ENCODE measurements at places on chromosomes 1 and 21. TPM values are rescaled to one million over a fixed set of nuclear protein-coding genes. Genes with fewer than 3 reads are reported as not detected.

GRCh38 chr21:36710729-36711048, 11.8 kb downstream of the SIM2 start:
- peak overlapping the region; percentile 59 for H3K4me3 ChIP-seq
- DNase-seq: no peak
- peaks cover 25% of the 10 kb centered on the region for H3K27me3 ChIP-seq
- peaks cover 16% of the 10 kb centered on the region for H3K4me1 ChIP-seq

The TMEM125 gene
- not detected for total RNA-seq

- DNase-seq: no peak
- H3K27ac ChIP-seq: no peak overlapping the region
Measured at GRCh38 chr1:211520641-211521040, 28.7 kb upstream of the RD3 start.

GRCh38 chr1:102241431-102242338, 245.0 kb upstream of the OLFM3 start:
- no peaks in the 10 kb centered on the region for H3K27me3 ChIP-seq
- H3K36me3 ChIP-seq: no peaks in the 10 kb centered on the region
- no peak overlapping the region for H3K4me3 ChIP-seq
- H3K27ac ChIP-seq: no peak overlapping the region
- H3K4me1 ChIP-seq: peaks cover 5% of the 10 kb centered on the region

DNA sequence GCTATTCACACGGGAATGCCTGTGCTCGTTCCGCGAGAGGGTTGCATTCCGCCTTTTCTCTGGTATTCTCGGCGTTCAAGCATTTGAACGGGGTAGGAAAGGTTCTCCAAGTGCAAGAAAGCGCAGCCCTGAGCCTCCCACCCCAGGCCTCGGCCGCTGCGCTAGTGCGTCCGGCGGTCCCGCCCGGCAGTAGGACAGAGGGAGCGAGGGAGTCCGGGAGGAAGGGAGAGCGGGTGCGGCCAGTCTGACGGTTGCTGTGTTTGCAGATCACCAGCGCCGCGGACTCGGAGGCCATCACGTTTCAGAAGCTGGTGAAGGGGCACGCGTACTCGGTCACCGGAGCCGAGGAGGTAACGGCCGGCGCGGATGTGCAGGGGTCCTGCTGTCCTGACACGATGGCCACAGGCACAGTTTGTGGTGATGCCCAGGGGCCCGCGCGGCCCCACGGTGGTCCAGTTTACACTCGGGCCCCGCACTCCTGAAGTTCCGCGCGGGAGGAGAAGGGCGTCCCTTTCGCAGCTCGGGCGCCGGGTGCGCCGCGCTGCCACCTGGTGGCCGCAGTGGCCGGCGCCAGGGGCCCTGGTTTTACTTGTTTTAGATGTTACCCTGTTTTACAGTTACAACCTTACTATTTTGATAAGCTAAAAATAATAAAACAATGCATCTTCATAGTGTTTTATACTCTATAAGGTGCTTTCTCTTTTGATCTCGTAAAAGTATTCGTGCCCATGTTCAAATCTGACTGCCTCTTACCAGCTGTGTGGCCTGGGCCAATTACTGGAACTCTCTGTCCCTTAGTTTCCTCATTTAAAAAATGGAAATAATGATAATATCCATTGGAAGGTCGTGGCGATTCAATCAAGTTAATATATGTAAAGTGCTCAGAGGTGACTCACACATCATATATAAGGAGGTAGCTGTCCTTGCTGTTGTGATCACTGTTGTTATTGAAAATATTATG, 36.7 kb downstream of the CAPN2 start:
- peak overlapping the region; percentile 91 for H3K4me3 ChIP-seq
- H3K4me1 ChIP-seq: peaks cover 5% of the 10 kb centered on the region
- peaks cover 5% of the 10 kb centered on the region for H3K27me3 ChIP-seq
- peaks cover 10% of the 10 kb centered on the region for H3K36me3 ChIP-seq
- DNase-seq: peak; percentile 74

GRCh38 chr1:147808025-147808424, 47.6 kb upstream of the GJA5 start:
- no peak for DNase-seq
- no peaks in the 10 kb centered on the region for H3K36me3 ChIP-seq
- H3K27ac ChIP-seq: no peak overlapping the region
- H3K4me1 ChIP-seq: no peaks in the 10 kb centered on the region

DNA sequence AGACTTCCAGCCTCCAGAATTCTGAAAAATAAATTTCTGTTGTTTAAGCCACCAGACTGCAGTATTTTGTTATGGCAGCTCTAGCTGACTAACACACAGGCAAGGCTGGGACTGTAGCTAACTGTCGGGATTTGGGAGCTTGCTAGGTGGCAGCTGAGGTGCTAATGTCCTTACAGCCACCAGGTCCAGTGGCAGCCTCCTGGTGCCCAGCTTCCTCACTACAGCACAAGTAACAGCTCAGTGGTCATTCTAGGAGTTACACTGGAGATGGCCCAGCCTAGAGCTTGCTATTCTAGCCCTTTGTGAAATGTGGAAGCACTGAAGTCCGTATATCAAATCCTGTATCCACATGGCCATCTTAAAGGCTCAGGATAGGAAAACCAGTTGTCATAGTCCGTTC, 4.3 kb upstream of the C1orf115 start:
- peaks cover 9% of the 10 kb centered on the region for H3K4me1 ChIP-seq
- no peak overlapping the region for H3K4me3 ChIP-seq
- no peaks in the 10 kb centered on the region for H3K36me3 ChIP-seq
- H3K27ac ChIP-seq: no peak overlapping the region
- H3K27me3 ChIP-seq: no peaks in the 10 kb centered on the region

DNA sequence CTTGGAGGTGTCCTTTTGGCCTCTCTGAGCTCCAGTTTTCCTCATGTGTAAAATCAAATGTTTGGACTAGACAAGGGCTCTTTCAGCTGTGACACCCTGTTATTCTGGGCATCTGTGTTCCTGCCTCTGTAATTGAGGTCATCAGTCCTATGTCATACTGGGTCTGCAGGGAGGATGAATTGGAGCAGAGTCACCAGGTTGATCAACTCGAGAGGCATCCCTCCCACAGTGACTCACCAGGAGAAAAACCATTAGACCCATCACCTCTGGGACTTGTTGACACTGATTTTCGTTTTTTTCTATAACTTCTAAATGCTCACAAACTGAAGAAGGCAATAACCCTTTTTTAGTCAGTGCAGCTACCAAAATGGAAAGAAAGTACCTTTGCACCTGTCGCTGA, 82.2 kb downstream of the ST6GALNAC5 start:
- DNase-seq: no peak
- H3K4me3 ChIP-seq: no peak overlapping the region
- H3K27ac ChIP-seq: no peak overlapping the region
- no peaks in the 10 kb centered on the region for H3K36me3 ChIP-seq
- peaks cover 3% of the 10 kb centered on the region for H3K27me3 ChIP-seq
- H3K4me1 ChIP-seq: peaks cover 3% of the 10 kb centered on the region

GRCh38 chr1:151428068-151428467, 28.7 kb downstream of the PSMB4 start:
- H3K36me3 ChIP-seq: no peaks in the 10 kb centered on the region
- peaks cover 5% of the 10 kb centered on the region for H3K4me1 ChIP-seq
- peaks cover 4% of the 10 kb centered on the region for H3K27me3 ChIP-seq
- no peak overlapping the region for H3K4me3 ChIP-seq
- DNase-seq: no peak
- no peak overlapping the region for H3K27ac ChIP-seq

DNA sequence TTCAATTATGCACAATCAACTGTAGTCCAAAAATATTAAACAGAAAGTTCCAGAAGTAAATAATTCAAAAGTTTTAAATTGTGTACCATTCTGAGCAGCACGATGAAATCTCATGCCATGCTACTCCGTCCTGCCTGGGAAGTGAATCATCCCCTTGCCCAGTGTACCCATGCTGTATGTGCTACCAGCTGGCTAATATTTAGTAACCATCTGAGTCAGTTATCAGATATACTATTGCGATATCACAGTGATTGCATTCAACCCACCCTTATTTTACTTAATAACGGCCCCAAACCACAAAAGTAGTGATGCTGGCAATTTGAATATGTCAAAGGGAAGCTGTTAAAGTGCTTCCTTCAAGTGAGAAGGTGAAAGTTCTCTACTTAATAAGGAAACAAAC, 56.2 kb downstream of the EVI5 start:
- H3K36me3 ChIP-seq: peaks cover 8% of the 10 kb centered on the region
- no peaks in the 10 kb centered on the region for H3K4me1 ChIP-seq
- H3K27ac ChIP-seq: no peak overlapping the region
- H3K27me3 ChIP-seq: no peaks in the 10 kb centered on the region
- DNase-seq: no peak

The RNF223 gene
- total RNA-seq: not detected

DNA sequence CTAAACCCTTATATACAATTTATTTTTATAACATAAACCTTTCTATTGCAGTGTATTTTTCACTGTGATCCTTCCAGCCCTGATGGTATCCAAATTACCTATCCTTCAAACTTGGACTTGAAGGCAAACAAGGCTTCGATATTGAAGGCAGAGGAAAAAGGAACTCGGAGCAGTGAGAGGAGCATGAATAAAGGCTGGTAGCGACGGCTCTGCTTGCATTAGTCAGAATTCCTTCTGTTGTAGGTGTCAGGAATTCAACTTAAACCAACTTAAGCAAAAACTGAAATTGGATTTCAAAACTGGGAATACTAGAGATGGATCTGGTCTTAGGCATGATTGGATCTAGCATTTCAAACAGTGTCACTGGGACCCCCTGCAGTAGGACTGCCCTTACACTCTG, 17.8 kb upstream of the SSX2IP start:
- H3K36me3 ChIP-seq: no peaks in the 10 kb centered on the region

GRCh38 chr1:4838231-4838630, 183.8 kb downstream of the AJAP1 start:
- no peaks in the 10 kb centered on the region for H3K36me3 ChIP-seq
- no peaks in the 10 kb centered on the region for H3K4me1 ChIP-seq
- DNase-seq: no peak

GRCh38 chr1:114757455-114758255, at the start of gene CSDE1:
TSS of gene CSDE1 (minus strand) at chr1:114757984. CDS start at chr1:114739890, 18,094 bp downstream.
- H3K36me3 ChIP-seq: no peaks in the 10 kb centered on the region
- H3K27me3 ChIP-seq: peaks cover 12% of the 10 kb centered on the region
- peak within 1 kb of the TSS; percentile 95 for H3K4me3 ChIP-seq
- DNase-seq: peak; percentile 99
- peaks cover 19% of the 10 kb centered on the region for H3K4me1 ChIP-seq

DNA sequence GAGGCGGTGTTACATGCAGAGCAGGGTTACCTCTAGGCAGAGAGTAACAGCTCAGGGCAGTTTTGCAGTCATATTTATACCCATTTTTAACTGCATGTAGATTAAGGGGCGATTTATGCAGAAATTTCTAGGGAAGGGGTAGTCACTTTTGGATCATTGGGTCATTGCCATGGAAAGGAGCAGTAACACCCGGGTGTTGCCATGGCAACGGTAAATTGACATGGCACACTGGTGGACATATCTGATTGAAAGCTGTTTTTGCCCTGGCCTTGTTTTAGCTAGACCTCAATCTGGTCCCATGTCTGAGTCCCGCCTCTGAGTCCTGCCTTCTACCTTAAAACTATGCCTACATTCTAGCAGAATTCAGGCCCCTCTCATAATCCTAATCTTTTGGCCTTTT, 11.8 kb upstream of the USP1 start:
- DNase-seq: no peak
- no peak overlapping the region for H3K4me3 ChIP-seq
- no peaks in the 10 kb centered on the region for H3K4me1 ChIP-seq
- H3K36me3 ChIP-seq: no peaks in the 10 kb centered on the region
- peaks cover 3% of the 10 kb centered on the region for H3K27me3 ChIP-seq
- H3K27ac ChIP-seq: no peak overlapping the region

The NBPF6 gene
- not detected for total RNA-seq

DNA sequence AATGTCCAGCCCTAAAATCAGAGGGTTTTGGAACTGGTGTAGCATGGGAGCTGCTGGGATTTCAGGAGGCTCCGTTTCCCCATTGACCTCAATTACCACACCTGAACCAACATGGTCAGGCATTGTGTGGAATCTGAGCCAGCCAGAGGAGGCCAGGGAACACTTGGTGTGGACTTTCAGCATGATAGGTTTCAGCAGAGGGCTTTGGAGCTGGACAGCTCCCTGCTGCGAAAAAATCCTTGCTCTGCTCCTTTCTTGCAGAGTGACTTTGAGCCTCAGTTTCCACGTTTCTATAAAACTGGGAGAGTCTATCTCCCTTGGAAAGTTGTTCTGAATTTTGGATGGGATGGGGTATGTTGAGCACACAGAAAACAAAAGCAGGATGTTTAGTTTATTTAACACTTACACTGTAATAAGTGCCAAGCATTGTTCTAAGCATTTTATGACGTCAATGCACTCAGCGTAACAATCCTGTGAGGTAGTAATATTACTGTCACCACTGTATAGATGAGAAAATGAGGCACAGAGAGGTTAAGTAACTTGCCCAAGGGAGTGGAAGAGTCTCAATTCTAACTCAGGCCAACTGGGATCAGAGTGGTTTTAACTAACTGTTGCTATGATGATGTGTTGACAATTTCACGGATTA, 168.0 kb downstream of the GRIK3 start:
- DNase-seq: no peak
- peaks cover 29% of the 10 kb centered on the region for H3K4me1 ChIP-seq
- no peak overlapping the region for H3K27ac ChIP-seq
- peaks cover 1% of the 10 kb centered on the region for H3K36me3 ChIP-seq
- no peak overlapping the region for H3K4me3 ChIP-seq

The FCGR2B gene
- not detected for total RNA-seq

- no peak for DNase-seq
- no peaks in the 10 kb centered on the region for H3K27me3 ChIP-seq
- H3K4me3 ChIP-seq: no peak overlapping the region
- no peaks in the 10 kb centered on the region for H3K4me1 ChIP-seq
Measured at GRCh38 chr1:89363196-89363595, 663 bp upstream of the GBP6 start.

DNA sequence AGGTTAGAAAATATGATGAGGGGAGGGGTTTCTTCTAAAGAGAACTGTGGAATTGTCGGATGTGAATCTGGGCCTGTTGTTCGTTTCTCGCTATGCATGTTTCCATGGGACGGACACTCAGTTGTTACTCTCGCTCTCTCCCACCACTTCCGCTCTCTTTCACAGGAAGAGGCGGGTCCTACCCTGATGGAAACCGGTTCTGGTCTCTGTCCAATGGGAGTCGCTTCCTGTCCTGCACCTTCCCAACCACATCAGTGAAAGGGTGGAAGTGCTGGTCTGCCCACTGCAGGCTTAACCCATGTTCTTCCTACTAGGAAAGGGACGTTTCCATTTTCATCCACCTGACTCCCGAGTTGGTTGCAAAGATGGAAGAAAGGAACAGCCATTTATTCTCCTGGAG, 119.4 kb downstream of the KCNJ15 start:
- peaks cover 4% of the 10 kb centered on the region for H3K4me1 ChIP-seq
- H3K27me3 ChIP-seq: peaks cover 3% of the 10 kb centered on the region
- H3K27ac ChIP-seq: no peak overlapping the region
- no peak overlapping the region for H3K4me3 ChIP-seq

DNA sequence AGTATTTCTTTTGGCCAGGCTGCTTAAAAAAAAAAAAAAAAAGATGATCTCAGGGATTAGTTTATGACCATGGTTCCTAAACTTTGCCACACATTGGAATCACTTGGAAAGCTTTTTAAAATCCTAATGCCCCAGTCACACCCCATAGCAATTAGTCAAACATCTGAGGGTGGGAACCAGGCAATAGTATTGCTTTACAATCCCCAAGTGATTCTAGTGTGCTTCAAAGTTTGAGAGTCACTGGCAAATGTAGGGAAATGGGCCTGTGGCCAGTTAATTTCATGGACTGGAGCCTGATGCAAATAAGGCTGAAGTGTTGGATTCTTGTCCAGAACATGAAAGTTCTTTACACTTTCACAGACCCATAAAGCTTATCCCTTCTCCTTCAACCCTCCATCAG, 374.6 kb upstream of the ESRRG start:
- H3K27me3 ChIP-seq: peaks cover 1% of the 10 kb centered on the region
- no peak overlapping the region for H3K4me3 ChIP-seq
- no peaks in the 10 kb centered on the region for H3K4me1 ChIP-seq
- H3K27ac ChIP-seq: no peak overlapping the region

GRCh38 chr1:93440272-93440671, 7.6 kb upstream of the FNBP1L start:
- H3K27me3 ChIP-seq: no peaks in the 10 kb centered on the region
- DNase-seq: no peak
- H3K27ac ChIP-seq: no peak overlapping the region
- H3K4me1 ChIP-seq: peaks cover 2% of the 10 kb centered on the region
- no peak overlapping the region for H3K4me3 ChIP-seq

The KRTAP12-2 gene
- total RNA-seq: not detected
